ENCODE measurements at places on chromosomes 4 and X.

- DNase-seq, result no peak
Observed at GRCh38 chr4:169070071-169070894, 60.2 kb upstream of the CBR4 start.

DNA sequence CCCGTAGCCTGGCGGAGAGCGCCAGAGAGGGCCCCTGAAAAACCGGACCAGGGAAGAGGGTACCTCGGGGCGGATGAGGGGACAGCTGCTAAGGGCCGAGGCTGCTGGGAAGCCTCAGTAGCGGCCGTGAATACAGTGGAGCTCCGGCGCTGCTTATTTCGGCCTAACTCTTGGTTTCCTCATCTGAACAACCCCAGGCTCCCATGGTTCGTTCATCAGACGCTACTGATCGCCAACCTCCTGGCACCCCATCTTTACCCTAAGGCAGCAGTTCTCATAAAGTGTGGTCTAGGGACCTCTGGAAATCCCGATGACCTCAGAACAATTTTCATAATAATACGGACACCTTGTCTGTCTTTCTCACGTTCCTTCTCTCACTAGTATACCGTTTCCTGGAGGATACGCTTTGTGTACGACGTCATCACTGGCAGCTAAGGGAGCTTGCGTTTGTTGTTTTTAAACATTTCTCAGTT lies 645 bp upstream of the RAB28 start:
- DNase-seq, result no peak

- DNase-seq, result no peak
Observed at GRCh38 chrX:153845195-153845594, 14.9 kb upstream of the PDZD4 start.

GRCh38 chr4:124684301-124684700 lies 28.2 kb downstream of the ANKRD50 start:
- DNase-seq, result no peak

DNA sequence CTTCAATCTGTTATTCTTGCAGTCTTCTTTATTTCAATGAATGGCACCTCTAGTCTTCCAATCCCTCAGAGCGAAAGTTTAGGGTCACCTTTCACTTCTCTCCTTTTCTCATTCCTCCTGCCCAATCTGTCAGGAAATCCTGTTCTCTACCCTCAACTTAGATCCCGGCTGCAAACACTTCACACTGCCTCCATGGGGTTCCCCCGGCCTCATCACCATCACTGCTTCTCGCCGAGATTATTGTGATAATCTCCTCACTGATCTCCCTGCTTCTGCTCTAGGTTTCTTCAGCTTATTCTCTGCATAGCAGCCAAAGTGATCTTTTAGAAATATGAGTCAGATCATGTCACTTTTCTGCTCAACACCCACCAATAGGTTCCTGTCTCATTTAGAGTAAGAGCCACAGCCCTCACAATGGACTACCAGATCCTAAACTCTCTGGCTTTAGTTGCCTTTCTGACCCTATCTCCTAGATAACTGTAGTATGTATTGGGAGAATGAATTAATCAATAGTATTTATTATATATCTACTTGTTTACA lies 43.6 kb upstream of the TBC1D9 start:
- no peak for DNase-seq

DNA sequence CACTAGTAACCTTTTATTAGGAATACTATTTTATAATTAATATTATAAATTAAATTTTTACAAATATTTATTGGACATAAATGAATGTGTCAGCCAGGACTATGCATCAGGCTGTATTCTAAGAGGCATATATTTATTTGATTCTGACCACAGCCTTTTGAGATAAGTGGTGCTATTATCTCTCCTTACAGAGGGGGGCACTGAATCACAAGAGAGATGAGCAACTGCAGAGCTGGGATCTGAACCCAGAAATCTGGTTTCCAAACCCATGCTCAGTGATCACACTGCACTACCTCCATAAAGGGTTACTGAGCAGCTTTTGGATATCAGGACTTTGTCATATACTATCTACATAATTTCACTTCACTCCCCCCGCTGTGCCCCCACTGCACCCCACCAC lies 322.0 kb downstream of the TMA16 start:
- DNase-seq, result no peak

DNA sequence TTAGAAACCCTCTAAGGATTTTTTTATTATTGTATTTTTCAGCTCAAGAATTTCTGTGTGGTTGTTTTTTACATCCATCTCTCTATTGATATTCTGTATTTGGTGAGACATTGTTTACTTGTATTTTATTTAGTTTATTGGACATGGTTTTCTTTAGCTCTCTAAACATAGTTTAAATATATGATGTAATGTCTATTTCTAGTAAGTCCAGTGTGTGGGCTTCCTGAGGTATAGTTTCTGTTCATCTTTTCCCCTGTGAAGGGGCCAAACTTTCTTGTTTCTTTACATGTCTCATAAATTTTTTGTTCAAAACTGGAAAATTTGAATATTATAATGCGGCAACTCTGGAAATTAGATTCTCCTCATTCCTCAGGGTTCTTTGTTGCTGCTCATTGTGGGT lies 28.2 kb upstream of the ATRX start:
- no peak for DNase-seq

DNA sequence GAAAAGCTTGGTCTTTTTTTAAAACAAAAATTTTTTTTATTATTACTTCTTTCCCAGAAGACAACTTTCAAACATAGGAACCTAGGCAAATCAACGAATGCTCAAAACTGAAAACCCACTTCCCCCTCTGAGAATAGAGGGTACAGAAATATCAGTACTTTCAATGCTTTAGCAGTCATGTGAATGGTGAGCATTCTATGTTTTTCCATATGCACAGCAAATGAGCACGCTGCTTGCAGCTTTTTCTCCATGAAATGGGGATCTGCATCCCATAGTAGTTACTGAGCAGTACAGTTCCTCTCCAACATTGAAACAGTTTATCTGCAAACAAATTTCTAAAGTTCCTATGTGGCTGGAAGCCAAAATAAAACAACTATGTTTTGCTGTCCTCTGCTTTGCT lies 108.4 kb upstream of the BMP2K start:
- no peak for DNase-seq

GRCh38 chr4:172898715-172899114 lies 269.9 kb upstream of the GALNT7 start:
- DNase-seq, result no peak

- DNase-seq, result no peak
Observed at GRCh38 chrX:96483647-96484160, 200.9 kb upstream of the DIAPH2 start.

GRCh38 chr4:138709859-138710258 lies 305.7 kb upstream of the NOCT start:
- DNase-seq, result no peak

GRCh38 chrX:54937416-54937815 lies 16.8 kb downstream of the TRO start:
- DNase-seq, result no peak

DNA sequence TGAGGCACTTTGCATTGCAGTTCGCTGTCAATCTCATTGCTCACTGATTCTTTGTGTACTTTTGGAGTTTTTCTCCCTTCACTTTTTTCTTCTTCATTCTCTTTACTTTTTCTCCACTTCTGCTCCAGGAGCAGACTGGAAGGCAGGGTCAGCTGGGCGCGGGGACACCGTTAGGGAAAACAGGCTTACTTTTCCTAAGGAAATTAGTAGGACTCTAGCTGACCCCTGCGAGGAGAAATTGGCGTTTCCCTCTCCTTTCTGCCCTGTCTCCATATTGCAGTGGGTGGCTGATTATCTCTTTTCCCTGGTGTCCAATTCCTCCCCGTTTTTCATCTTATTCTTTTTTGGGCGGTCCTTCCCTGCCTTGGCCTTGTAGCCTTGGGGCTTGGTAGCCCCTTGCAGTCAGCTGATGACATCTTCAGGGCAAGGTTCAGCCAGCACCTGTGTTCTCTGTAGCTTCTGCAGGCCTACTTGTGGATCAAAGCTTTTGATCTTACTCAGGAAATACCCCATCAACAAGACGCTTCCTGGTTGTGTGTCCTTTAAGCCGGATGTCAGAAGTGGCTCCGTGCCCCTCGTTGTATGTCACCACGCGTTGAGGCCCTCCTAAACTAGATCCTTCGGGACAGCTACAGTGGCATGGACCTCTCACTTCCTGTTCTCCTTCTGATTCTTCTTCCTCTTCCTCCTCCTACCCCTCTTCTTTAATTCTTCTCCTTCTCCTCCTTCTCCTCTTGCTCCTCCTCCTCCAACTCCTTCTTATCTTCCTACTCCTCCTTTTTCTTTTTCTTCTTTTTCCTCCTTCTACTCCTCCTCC lies 36.1 kb downstream of the NBDY start:
- no peak for DNase-seq

GRCh38 chrX:13697455-13697854 lies 8.5 kb downstream of the RAB9A start:
- DNase-seq, result no peak

GRCh38 chr4:133402616-133403015 lies 253.5 kb downstream of the PCDH10 start:
- no peak for DNase-seq

DNA sequence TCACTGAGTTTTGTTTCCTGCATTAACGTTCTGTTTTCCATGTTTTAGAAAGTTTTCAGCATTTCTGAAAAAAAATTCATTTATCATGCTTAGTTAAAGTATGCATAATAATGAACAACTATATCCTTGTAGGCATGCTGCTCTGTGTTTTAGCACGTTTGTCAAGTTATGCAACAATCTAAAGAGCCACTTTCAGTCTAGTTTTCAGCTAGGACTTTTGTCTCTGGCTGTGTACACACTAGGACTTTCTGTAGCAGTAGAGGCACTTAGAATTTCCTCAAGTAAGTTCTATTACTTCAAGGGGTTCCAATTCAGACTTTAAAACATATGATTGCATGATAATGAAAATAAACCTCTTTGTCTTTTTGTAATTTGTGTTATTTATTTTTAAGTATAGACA lies 12.4 kb downstream of the DCAF8L1 start:
- DNase-seq, result no peak

DNA sequence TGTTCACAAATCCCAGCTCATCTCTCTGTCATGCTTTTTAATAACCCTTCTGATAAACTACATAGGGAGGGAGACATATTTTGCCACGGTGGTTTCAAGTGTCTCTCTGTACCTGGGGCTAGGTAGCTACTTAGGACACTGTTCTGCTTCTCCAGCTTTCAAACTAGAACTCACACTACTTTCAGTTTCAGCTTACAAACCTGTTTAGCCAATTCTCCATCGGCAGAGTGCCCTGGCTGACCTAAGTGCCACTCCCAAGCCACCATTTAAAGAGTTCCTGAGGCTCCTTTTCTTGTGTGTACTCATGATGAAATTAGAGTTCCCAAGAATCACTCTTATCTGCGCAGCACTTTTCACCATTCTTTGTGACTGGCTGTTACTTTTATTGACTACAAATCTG lies 899.2 kb downstream of the FAT4 start:
- no peak for DNase-seq

- DNase-seq, result no peak
Observed at GRCh38 chr4:59983852-59984251, 1216.3 kb upstream of the ADGRL3 start.

GRCh38 chrX:107398115-107398514 lies 51.3 kb upstream of the FRMPD3 start:
- DNase-seq, result no peak

- DNase-seq, result no peak
Observed at GRCh38 chr4:36921476-36922216, 322.9 kb upstream of the NWD2 start.

DNA sequence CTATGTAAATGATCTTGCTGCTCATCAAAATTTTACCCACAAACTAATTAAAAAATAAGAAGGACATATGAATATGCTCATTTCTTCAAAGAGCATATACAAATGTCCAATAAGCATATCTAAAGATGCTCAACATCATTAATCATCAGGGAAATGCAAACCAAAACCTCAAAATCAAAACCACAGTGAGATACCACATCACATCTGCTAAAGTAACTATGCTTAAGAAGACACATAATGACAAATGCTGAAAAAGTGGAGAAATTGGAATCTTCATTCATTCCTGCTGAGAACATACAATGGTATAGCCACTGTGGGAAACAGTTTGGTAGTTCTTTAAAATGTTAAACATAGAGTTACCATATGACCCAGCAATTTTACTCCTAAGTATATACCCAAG lies 81.9 kb downstream of the AFF2 start:
- no peak for DNase-seq

DNA sequence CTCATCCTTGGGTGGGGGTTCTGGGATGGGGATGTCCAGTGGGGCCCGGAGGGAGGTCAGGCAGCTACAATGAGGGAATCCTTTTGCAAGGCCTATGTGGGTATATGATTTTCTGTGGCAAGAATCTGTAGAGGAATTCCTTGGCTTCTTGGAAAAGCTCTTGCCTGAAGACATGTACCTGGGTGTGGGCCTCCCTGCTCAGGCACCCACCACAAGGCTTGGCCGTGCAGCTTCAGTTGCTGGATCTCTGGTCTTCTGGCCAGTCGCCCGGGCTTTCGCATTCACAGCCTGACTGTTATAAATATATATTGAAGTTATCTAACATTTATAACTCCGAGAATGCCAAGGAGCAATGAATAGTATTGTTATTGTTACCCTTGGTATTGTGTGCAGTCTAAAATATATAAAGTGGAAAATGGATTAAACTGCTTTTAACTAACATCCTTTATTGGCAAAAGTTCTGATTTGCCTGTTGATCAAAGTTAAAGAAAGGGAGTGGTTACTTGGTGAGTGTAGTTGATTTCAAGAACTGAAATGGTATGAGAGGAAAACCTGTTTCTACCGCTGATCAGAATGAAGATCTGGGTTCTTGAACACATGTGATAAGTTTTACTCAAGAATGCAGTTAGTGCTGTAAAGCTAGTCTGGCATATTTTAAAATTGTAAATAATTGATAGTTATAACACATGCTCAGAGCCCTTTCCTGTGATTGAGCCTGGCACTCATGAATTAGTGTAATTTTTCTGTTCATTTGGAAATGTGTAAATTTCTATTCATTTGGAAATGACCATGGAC lies 36.0 kb downstream of the PTTG2 start:
- DNase-seq, result no peak

DNA sequence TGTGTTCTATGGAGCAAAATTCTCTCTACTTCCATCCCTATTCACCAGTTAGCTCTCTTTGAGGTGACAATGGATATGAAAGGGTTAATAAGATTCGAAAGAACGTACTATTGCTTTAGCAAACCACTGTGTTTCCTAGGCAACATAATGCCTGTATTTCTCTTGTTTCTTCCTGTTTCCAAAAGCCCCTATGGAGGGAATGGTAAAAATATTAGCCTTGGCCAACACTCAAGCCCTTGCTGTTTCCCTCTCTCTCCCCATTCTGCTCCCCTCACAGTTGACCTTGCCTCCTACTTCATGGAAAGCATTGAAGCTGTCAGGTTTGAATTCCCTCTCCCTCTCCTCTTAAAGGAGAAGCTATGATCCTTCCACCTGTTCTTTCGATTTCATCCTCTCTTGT lies 9.6 kb upstream of the PGRMC1 start:
- no peak for DNase-seq

DNA sequence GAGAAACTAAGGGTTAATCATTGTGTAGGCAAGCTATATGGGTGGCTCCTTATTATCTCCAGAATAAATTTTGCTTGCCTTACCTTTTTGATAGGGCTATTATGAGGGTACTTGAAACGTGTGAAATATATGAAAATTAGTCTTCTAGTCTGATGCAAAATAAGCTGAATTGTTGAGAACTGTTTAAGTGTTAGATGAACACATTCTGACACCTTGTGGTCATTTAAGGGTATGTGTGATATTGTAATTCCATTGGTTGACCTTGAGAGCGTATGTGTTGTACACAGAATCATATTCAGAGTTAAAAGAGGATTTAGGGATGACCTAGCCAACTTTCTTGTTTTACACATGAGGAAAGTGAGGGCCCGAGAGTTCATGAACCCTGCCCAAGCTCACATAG lies 44.6 kb upstream of the LINC00632 start:
- DNase-seq, result no peak

GRCh38 chr4:185479507-185479971 lies 8.0 kb upstream of the CCDC110 start:
- DNase-seq, result no peak

GRCh38 chrX:120308558-120308957 lies 2.7 kb downstream of the TMEM255A start:
- no peak for DNase-seq
